ENCODE measurements at places on chromosomes 3 and 15. TPM values are rescaled to one million over a fixed set of nuclear protein-coding genes. Genes with fewer than 3 reads are reported as not detected.

- DNase-seq, result no peak
Observed at GRCh38 chr3:34683851-34684250, 885.4 kb downstream of the PDCD6IP start.

- no peak for DNase-seq
Observed at GRCh38 chr15:69597061-69597592, 144.5 kb downstream of the RPLP1 start.

GRCh38 chr3:50316657-50317242 lies 5.8 kb downstream of the HYAL2 start:
- DNase-seq, result no peak

DNA sequence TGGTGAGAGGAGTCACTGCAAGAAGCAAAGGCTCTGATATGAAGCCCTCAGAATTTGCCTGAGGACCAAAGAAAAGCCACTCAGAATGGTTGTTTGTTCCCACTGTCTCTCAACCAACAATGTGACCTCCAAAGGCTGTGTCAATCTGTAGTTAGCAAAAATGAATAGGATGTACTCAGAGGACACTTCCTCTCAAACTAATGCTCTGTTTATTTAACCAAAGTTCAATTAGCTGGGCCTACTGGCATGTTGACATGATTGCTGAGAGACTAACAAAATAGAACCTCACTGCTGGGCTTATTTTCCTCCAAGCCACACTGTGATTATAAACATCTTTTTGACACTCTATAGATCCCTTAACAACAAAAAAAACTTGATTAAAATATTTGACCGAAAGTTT lies 522.5 kb downstream of the OCA2 start:
- DNase-seq, result no peak

DNA sequence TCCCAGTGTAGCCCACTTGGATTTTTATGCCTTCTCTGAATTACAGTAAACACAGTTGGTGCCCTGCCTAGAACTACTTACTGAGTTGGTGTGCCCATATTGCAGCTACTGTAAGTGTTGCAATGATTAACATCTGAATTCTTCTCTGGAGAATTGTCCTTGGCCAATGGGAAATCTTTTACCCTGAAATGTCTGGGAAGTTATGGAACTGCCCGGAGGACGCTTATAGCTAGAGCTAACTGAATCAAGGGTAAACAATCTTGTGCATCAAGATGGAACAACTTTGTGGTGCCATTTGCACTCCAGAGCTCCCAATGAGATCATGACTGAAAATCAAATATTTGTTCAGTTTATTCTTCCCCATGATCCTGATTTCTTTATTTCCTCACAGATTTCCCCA lies 246.7 kb upstream of the CBLB start:
- DNase-seq, result no peak

DNA sequence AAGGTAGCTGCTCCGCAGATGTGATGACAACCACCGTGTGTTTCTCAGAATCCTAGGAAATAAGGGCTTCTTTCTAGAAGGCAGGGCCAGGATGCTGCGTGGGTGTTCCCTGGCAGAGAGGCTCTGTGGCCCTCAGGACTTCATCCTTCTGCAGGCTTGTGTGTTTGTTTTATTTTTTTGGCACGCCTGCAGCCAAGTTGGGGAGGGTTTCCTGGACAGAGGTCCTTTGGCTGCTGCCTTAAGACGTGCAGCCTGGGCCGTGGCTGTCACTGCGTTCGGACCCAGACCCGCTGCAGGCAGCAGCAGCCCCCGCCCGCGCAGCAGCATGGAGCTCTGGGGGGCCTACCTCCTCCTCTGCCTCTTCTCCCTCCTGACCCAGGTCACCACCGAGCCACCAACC lies at the start of gene CLEC3B:
TSS of gene CLEC3B (plus strand) at position 266 of the 400 bp plus-strand sequence. CDS start at position 326, 60 bp downstream.
- peak; percentile 60 for DNase-seq

CPLX3 gene
- not detected for total RNA-seq

KIF15 gene
- 0.15 TPM for total RNA-seq

KCNMB3 gene
- total RNA-seq, result 1.6 TPM
